Fibroblast of the aortic adventitia (primary cell): ENCODE measurements at places on chromosomes 12 and 14.

- DNase-seq: peak; percentile 12
Measured at GRCh38 chr14:66643344-66643743, 135.4 kb downstream of the GPHN start.

DNA sequence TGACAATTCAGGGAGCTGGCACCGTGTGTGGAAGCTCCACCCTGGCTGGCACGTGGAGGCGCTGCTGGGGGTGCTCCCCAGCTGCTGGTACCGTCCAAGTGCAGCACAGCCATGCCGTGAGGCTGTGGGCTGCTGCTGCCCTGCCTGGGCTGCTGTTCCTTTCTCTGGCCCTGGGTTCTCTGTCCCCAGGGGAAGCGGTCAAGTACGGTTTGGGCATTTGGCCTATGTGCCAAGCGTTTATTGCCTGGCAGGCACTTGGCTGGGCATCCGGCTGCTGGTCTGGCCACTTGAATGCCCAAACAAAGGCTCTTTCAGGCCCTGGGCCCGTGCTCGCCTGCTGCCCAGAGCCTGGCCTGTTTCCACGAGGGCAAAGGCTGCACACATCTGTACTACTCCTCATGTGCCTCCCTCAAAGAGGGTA, 39.6 kb downstream of the RHOF start:
- no peak for DNase-seq

DNA sequence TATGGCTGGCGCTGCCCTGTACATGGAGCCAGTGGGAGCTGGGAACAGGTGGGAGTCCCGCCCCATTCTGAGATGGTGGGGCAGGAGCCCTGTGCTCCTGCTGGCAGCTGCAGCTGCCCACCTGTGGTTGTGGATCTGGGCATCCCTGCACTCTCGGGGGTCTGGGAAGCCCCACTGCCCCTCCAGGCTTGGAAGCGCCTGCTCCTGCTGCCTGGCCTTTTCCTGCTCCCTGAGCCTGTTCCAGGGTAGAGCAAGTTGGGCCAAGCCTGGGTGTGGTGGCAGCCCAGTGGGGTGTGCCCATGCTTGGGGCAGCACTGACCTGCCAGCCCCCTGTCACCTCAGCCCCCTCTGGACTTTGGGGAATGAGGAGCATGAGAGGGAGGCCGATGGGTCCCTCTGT, 104.0 kb downstream of the MNAT1 start:
- DNase-seq: no peak

GRCh38 chr12:8584004-8584403, 28.7 kb downstream of the AICDA start:
- DNase-seq: no peak

GRCh38 chr12:41552588-41552987, 364.5 kb downstream of the PDZRN4 start:
- DNase-seq: no peak

DNA sequence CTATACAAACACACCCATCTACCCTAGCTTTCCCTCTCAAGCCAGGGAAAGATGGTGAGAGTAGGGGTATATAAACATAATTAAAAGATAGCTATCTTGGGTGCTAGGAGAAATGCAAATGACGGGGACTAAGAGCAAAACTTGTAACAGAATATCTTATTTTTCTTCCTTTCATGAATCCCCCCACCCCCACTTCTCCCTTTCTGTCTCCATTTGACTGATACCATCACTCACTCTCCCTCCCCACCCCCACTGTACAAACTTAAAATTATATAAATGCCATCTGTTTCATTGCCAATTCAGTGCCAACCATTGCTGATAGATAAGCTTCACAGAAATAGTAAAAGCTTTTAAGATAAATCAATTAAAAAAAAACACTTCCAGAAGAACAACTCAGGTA, 268.6 kb downstream of the SLC6A15 start:
- DNase-seq: no peak

GRCh38 chr14:21385188-21385904, 1.5 kb upstream of the SUPT16H start:
- DNase-seq: no peak

DNA sequence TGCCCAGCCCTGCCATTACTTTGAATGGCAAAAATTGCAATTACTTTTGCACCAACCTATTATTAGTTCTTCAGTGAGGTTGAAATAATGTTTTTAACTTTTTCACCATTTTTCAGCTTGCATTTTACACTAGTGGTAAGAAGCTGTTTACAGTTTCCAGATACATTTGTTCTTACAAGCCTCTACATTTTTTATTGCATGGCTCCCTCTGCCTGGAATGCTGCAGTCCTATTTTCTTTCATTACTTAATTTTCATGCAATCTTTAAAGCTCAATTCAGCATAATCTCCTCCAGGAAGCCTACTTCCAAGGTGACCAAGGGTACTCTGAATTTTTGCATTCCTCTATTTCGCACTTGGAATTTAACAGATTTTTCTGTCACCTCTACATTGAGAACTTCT, 33.4 kb downstream of the CCER1 start:
- DNase-seq: no peak

- peak; percentile 47 for DNase-seq
Measured at GRCh38 chr12:120688527-120689071, 1.6 kb downstream of the MLEC start.

- no peak for DNase-seq
Measured at GRCh38 chr14:101905614-101906013, 58.8 kb upstream of the DYNC1H1 start.

DNA sequence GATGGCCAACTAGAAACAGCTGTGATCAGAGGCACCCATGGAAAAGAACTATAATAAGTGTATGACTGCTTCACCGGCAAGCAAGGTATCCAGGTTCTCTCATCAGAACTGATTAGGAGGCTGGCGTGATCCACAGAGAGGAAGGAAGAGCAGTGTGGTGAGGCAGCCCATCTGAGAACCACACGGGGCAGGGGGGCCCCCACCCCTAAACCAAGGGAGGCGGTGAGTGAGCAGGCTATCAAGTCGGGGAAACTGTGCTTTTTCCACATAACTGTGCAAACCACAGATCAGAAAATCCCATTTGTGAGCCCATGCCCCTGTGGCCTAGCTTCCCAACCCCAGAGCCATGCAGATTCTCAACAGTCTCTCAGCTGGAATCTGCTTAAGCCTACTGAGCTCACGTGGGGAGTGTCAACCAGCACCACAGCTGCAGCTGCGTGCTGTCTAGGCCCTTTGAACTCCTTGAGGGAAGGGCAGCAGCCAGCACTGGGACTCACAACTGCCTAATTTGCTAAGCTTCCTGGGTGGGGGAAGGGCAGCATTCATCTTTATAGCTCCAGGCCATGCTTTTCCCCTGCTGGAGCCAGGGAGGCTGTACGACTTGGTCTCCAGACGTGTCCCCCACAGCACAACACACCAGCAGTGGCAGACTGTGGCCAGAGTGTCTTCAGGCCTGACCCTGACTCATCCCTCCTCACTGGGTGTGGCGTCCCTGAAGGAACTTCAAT, 444.4 kb upstream of the ATP2B1 start:
- no peak for DNase-seq

DNA sequence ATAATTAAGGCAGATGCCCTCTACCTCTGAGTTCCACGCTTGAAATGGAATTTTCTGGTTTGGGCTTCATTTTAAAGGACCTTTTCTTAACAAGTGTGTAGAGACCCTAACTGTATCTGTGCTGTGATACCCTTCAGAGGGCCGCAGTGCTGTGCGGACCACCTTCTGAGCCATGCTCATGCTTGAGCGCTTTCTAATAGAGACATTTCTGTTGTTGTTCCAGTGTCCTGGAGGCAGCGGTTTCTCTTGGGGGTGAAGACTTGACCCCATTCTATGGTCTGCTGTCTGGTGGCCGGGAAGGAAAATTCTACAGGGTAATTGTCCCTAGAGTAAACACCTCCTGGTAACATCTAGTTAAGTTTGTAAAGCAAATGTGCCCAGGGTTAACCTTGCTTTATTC, 46.7 kb upstream of the BCL7A start:
- DNase-seq: no peak

DNA sequence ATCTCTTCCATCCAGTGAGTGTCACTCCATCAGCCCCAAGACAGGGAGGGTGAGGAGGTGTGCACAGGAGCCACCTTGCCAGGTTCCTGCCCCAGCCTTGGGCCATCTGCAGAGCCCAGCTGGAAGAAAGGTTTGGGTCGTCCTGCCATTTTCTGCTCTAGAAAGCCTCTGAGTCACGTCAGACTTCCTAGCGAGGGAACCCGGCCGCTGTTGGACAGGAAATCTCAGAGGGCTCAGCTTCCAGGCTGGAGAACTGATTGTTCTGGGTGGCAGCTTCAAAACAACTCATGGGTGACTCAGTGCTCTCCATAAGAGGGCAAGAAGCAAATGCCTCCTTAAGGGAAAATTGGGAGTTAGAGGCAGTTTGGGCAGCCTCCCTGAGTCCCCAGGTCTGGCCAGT, 16.6 kb downstream of the HIP1R start:
- peak; percentile 86 for DNase-seq

- DNase-seq: no peak
Measured at GRCh38 chr12:41286426-41286825, 98.3 kb downstream of the PDZRN4 start.

DNA sequence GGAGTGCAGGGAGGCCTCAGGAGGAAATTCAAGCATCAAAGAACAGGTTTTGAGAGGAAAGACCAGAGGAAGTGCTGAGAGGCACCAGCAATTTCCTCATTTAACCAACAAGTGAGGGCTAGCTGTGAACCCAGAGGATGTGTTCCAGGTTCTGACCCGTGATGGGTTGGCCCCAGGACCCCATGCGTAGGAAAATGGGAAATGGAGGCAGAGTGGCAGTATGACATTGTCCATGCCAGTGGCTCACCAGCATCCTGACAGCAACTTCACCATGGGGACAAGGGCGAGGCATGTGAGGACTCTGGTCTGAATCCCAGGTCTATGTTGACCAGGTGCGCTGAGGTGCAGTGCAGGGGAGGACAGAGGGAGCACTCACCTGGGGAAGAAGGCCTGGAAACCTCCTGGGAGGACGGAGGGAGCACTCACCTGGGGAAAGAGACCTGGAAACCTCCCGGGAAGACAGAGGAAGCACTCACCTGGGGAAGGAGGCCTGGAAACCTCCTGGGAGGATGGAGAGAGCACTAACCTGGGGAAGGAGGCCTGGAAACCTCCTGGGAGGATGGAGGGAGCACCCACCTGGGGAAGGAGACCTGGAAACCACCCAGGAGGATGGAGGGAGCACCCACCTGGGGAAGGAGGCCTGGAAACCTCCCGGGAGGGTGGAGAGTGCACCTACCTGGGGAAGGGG, 6.7 kb upstream of the CACNA2D4 start:
- DNase-seq: no peak

DNA sequence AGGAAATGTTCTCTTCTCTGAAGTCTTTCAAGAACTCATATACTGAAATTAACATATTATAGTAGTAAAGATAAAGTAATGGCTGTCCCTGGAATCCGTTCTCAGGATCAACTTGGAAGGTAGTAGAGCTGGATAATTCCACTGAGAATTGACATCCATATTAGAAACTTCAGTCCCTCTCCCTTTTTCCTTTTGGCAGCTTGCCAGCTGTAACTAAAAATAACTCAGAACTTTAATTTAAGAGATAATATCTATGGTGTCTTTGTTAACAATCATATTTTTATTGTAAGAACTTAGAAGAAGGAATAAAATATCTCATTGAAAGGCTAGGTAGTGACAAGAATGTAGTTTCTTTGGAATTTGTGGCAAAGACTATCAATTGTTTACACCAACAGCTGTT, 61.4 kb upstream of the PLEKHA5 start:
- no peak for DNase-seq

DNA sequence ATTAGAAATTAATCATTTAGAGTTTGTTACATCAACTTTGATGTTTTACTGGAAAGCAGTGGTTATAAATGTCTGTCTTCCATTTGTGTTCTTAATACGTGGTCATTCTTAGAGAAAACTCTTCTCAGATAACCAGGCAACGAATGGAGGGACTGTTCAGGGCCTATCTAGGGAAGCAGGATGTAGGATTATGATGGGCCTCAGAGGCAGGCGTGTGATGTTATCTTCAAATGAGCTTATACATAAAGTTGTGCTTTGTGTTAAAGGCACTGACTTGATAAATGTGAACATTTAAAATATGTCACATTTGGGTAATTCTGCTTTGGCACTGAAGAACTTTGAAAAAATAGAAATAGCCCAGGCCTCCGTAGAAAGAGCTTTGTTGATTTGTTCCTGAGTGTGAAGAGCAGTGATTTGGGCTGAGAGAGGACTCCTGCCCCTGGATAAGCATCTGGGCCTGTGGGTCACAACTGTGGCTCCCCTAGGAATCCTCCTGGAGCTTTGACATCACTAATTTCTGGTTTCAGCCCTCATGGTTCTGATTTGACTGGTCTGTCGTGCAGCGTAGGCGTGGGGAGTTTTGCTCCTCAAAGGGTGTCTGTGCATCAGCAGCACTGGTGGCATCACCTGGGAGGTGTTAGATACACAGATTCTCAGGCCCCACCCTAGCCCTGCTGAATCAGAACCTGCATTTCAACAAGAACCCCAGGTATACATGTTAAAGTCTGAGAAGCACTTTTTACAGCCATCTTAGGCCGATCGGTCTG, 55.4 kb downstream of the SAMD4A start:
- DNase-seq: no peak

GRCh38 chr12:20489645-20490044, 121.3 kb downstream of the PDE3A start:
- peak; percentile 30 for DNase-seq

- DNase-seq: no peak
Measured at GRCh38 chr12:12705838-12706520, 10.0 kb upstream of the GPR19 start.

DNA sequence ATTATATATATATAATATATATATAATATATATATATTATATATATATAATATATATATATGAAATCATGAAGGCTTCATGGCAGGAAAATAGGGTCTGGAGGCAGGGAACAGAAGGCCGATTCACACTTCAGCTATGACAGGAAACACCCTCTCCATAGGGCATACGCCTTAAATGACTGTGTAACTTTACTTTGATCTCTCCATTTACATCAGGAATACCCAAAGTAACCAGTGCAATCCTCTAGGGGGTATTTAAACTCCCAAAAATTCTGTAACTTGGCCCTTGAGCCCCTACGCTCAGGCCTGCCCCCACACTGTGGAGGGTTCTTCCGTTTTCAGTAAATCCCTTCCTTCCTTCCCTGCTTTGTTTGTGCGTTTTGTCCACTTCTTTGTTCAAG, 40.4 kb upstream of the PPP2R5C start:
- DNase-seq: no peak

DNA sequence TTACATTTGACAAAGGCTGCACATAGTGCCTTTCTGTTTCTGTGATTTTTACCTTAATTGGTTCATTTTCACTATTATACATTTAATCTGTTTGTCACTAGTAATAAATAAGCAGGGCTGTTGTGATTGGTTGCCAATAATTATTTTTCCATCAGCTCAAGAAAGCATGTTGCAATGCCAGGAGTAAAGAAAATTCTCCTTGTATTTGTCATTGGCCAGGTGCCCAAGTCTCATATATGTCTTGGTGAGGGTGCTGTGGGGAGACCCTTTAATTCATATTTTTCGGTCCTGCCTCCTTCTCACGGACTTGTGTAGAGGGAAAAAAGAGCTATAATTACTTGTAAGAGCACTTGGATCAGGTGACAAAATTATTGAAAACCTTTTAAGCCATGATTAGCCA, 108.0 kb downstream of the KITLG start:
- peak; percentile 40 for DNase-seq

- no peak for DNase-seq
Measured at GRCh38 chr12:117671734-117672133, 297.1 kb downstream of the KSR2 start.
